DND-41 (cell line): ENCODE measurements at places on chromosomes 2 and 18.

- DNase-seq: no peak
Measured at GRCh38 chr2:219510512-219511135, 3.7 kb upstream of the ASIC4 start.

- DNase-seq: no peak
Measured at GRCh38 chr2:105836840-105837692, 92.4 kb downstream of the NCK2 start.

GRCh38 chr18:10732990-10733389 lies 207.2 kb downstream of the NAPG start:
- DNase-seq: no peak

DNA sequence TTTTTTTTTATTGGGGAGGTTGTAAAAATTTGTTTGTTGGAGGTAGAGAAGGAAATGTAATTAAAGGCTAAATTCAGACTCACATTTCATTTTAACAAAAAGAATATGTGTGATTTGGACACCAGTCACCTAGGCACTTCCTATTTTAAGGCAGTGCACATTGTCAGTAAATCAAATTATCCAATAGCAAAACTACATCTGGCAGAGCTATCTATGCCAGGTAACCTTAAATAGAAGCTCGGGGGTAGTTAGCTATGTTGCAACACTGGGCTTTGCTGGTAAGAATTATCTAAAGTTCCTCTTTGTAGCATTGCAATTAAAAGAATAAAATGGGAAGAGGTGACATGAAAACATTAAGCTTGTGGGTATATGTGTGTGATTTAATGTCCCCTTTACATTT lies 1064.4 kb upstream of the ZEB2 start:
- DNase-seq: no peak

DNA sequence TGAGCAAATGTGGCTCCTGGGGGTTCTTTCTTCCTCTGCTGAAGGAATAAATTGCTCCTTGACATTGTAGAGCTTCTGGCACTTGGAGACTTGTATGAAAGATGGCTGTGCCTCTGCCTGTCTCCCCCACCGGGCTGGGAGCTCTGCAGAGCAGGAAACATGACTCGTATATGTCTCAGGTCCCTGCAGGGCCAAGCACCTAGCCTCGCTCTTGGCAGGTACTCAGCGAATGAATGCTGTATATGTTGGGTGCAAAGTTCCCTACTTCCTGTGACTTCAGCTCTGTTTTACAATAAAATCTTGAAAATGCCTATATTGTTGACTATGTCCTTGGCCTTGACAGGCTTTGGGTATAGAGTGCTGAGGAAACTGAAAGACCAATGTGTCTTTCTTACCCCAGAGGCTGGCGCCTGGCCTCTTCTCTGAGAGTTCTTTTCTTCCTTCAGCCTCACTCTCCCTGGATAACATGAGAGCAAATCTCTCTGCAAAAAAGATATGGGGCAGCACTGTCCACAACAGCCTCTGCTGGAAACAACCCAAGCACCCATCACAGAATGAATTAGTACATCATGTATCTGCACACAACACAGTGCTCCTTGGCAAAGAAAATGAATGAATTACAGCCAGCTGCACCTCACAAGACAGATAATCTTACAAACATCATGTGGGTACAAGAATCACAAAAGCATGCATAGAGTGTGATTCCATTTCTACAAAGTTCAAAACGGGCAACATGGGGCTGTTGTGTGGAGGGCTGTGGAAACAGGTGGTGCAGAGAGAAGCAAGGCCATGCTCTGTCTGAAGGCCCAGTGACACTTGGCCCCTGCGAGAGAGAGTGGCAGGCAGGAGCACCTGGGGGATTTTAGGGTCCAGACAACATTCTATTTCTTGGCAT lies 6.6 kb downstream of the IL1RN start:
- no peak for DNase-seq

- no peak for DNase-seq
Measured at GRCh38 chr2:128026448-128027277, 1.2 kb downstream of the SAP130 start.

GRCh38 chr18:67509741-67510391 lies 6.7 kb downstream of the DSEL start:
- no peak for DNase-seq

GRCh38 chr2:181231886-181232621 lies 225.1 kb upstream of the ITGA4 start:
- no peak for DNase-seq

DNA sequence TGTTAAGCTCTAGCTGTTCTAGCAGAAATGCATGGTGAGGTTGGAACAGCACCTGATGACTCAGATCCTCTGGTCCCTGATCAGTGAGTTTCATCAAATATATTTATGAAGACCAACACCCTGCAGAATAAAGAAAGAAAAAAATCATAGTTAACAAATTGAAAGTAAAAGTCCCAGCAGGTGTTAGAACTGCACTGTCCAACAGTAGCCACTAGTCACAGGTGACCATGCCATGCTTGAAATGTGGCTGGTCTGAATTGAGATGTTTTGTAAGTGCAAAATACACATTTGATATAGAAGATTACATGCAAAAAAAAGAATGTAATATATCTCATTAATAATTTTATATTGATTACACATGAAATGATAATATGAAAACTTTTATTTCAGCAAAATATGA lies 1010.7 kb upstream of the ZEB2 start:
- no peak for DNase-seq

DNA sequence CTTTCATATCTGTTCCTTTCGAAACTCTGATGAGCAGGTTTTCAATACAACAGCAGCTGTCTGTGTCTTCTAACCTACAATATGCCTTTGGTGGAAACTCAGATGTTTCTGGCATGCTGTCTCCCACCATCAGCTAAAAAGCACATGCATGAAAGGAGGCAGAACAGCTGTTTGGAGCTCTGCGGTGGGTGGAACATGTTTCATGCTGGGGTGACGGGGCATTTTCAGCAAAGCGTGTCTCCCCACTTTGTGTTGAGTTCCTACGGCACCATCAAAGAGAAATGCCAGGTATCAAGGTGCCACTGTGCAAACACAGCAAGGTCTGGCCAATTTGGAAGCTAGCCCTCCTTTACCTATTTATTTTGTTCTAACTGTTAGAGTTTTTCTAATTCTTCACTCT lies 290.1 kb downstream of the CLIP4 start:
- no peak for DNase-seq

GRCh38 chr18:46672062-46672970 lies 15.3 kb upstream of the LOXHD1 start:
- no peak for DNase-seq

GRCh38 chr2:240598311-240598911 lies 11.9 kb downstream of the CAPN10 start:
- DNase-seq: no peak

- DNase-seq: no peak
Measured at GRCh38 chr2:39875914-39876267, 96.8 kb upstream of the THUMPD2 start.

DNA sequence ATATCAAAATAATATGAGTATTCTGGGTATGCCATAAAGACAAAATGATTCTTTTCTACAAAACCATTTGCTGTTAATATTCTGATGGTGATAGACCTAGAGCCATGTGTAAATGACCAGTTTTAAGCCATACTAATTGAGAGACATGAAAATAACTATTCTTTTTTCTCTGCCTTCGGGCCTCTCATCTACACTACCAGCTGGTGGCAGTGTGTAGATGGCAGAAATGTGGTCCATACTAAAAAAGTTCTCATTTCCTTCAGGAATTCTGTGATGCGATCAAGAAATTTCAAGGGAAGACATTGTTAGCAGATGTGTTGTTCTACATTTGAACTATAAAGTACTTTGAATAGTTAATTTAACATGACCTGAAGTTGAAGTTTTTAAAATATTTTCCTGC lies 485.2 kb downstream of the TRIB2 start:
- DNase-seq: no peak

DNA sequence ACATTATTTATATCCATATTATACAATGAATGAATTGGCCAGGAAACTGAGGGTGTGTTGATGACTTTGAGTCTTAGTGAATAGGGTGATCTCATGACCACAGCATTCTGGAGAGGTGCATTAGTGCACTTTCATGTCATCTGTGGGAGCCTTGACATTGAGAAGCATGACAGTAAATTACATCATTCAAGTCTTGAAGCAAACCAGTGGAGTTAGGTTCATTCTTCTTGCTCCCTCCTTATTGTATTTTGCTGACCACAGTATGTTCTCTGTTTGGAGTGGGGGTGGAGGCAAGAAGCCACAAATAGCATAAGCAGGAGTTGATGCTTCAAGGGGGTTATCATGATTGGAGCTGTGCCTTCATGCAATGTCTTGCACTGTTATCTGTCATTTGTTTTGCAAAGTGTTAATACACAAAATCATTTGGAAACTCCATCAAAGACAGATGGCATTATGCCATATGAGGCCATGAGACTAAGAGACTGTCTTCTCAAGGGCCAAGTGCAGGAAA lies 680.2 kb downstream of the NYAP2 start:
- DNase-seq: no peak

DNA sequence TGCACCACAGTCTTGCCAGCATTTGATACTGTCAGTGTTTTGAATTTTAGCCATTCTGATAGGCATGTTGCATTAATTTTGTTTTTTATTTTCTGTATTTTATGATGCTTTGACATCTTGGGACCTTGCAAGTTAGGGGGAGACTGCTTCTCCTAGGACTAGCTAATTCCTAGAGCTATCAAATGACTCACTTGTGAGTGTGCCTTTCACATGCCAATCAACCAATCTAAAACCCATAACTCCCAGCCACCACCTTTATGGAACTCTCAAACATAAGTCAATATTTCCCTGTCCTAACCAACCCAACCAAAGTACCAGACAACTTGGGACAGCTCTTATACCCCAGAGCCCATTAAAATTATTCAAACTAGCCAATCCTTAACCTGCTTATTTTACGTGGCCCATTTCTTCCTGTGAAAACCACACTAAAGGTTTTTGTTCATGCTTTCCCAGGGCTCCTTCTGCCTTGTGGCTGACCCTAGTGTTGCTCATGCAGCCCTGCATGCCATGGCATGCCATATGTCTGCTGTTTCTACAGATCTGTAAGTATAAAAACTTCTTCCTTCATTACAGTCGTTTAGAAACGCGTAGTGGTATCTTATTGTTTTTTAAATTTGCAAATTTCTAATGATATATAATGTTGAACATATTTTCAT lies 230.1 kb downstream of the GPD2 start:
- peak; percentile 74 for DNase-seq

DNA sequence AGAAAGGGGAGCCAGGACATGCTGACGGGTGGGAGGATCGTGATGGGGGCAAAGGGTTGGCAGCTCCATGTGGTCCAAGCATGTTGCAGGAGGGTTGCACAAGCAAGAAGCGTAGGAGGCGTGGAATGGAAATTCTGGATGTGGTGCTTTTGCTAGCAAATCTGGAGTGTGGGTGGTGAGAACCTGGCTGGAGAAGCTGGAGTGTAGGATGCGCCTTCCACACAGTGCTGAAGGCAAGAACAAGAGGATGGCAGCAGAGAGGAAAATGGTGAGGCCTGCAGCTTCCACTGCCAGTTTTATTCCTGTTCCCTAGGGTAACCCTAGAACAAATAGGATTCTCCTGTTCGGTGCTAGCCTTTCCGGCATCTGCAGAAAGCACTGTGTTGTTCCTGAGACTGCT lies 22.4 kb downstream of the CREG2 start:
- DNase-seq: no peak

DNA sequence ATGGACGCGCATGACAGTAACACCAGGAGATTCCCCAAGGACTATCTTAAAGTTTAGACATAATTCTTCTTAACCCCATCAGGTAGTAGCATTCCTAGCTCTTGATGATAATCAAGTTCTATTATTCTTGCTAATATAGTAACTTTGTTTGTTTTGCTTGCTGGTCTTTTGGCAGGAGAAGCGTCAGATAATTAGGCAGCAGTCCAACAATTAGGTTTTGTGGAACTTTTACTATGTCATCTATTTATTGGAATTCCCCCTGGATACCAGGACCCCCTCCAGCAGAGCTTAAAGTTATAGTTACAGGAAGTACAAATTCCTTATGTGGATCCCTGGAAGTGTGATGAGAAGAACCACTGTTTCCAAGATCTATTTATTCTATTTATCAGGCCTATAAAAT lies 1138.0 kb upstream of the FAM98A start:
- no peak for DNase-seq

DNA sequence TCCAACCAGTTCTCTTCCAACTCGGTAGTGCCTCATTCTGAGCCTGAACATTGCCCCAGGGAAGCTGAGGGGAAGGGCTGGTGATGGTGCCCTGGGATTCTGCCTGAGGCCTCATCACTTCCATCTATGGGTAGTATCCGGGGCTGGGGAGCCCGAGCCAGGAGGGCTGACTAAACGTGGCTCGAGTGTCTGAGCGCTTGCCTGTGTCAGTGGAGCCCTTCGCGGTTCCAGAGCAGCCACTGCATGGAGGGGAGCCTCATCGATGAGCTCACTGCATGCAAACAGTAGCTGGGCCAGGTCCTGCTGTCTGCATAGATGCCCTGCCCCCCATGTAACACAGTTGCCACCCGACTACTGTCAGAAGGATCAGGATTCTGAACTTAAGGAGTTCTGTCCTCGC lies 129.3 kb downstream of the GLI2 start:
- DNase-seq: no peak

DNA sequence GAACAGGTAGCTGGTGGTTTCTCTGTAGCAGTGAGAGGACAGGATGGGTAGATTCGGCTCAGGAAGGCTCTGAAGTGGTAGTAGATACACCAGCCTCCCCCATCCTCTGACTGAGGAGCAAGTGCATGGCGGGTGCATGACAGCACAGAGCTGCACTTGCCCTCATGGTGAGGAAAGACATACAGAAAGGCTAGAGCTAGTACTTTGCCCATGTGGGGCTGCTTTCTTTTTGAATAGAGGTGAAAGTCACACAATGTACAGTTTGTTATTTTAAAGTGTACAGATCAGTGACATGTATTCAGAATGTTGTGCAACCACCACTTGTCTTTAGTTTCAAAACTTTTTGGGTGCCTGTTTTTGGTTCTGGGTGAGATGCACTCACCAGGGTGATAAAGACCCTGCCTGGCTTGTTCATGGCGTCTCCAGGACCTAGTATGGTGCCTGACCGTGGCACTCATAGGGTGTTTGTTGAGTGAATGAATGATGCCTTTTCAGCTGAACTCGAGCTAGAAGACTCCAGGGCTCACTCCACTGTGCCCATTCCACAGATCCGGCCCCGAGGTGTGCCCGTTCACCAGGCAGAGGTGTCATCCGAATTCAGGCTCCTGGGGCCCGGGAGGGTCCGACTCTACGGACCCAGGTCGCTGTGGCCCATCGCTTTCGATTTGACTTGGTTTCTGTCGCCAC lies 421 bp upstream of the VAMP5 start:
- DNase-seq: no peak

GRCh38 chr2:38070438-38070837 lies 5.5 kb downstream of the CYP1B1 start:
- no peak for DNase-seq

DNA sequence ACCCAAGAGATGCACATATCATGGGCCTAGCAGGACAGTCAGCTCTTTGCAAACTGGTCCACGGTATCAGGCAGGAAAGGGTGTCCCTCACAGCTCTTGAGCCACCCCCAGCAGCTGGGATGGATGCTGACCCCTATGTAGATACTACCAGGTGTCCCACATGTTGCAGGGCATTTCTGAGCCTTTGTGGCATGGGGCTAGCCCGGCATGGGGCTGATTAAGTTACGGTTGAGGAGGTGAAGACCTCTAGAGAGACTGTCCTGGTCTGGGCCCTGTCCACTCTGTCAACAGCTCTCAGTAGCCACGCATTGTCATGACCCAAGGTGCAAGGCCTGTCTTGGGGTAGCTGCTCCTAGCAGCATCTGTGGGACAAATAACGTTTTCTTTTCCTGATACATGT lies 6.7 kb downstream of the LDLRAD4 start:
- no peak for DNase-seq

- DNase-seq: no peak
Measured at GRCh38 chr2:233387667-233388528, 33.6 kb downstream of the DGKD start.

- no peak for DNase-seq
Measured at GRCh38 chr2:74887445-74887951, 53.6 kb downstream of the HK2 start.
